ENCODE measurements at places on chromosomes 1 and 21.

GRCh38 chr1:6447818-6448748 is 17.9 kb downstream of the TNFRSF25 start:
- DNase-seq = peak; percentile 3

DNA sequence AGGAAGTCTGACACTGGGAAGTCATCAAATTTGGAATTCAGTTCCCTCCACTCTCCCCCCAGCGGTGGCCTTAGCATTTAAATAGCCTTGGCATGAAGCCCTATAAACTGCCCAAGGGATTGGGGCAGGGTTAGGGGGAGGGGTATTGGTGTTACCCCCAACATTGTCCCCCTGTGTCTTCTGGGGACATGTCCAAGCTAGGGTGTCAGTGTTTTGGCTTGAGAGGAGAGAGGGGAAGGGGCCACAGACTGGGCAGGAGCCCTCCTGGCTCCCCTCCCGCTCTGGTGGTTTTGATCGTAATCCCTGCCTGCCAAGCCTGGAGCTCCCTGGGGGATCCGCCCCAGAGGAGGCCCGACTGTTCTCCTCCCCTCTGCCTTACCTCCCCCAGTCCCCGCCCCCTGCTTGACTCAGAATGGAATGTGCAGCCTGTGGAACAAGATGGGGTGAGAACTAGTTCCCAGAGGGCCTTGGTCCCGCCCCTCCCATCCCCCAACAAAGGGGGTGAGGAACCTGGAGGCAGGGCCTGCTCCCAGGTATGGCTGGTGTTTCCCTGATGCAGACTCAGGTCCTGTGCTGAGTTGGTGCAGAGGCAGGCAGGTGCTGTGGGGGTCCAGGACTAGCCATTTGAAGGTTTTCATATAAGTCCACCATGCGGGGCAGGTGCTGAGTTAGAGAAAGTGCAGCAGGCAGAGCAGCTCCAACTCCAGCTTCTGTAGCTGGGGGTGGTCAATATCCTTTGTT is 7.4 kb downstream of the SOX13 start:
- no peak for DNase-seq

- DNase-seq = no peak
These were observed 13.7 kb upstream of the RHEX start for GRCh38 chr1:206039046-206039973.

DNA sequence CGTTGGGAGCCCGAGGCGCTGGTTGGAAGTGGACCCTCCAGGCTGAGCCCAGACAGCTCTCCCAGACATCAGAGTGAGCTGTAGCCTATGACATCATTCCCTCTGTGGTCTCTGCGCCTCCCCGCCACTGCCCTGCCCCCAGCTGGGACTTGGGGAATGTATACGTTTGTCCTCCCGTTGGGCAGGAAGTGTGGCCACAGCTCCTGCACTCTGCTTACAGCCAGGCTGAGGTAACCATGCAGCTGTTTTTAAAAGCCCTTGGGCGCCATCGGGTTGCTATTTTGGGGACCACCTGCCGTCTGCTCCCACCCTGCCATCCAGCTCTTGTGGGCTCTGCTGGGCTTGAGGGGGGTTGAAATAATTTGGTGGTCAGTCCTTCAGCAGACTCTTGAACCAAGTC is 7.8 kb downstream of the VASH2 start:
- DNase-seq = no peak

GRCh38 chr1:227841096-227841495 is 25.6 kb downstream of the PRSS38 start:
- DNase-seq = no peak

DNA sequence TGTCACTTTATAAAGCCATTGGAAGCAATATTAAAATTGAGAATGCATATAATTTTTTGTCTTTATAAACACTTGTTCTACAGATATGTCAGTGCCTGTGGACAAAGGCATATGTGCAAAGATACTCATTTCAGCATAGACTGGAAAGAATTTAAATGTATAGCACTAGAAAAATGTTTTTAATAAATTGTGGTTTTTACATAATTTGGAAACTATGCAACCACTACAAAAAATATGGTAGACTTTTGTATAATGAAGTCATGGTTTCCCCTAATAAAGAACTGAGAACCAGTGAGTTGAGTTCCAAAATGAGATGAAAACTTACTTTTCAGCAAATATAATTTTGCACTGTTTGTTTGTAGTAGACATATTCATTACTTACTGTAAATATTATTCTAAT is 48.5 kb downstream of the BRINP3 start:
- DNase-seq = no peak

GRCh38 chr1:177857285-177857684 is 112.6 kb downstream of the SEC16B start:
- no peak for DNase-seq

DNA sequence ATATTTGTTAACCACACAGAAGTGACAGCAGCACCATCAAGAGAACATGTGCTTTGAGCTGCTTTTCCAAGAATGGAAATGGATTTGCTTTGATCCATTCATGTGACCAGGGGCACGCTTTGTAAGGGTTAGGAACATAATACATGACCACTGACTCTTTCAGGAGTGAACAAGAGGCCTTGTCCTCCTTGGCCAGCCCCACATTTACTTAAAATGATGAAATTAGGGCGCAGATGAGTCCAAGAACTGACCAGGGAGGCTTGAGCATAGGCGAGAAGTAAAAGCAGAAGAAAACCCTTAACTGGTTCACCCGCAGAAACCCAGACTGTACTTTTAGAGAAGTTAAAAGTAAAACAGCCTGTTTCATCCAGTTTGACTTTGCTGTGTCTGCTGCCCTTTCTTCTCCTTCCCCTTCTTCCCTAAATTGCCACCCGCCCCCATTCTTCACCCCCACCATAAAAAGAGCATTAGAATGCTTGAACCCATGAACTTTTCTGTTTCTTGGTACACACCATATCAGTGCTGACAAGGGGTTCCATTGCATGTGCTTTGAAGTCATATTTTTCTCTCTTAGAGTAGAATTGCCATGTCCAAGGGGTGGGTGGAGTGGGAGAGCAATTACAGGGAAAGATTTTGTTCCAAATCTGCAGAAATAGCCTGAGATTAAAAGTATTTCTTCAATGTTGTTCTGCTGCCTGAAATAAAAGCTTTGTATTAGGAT is 2.6 kb upstream of the GLUL start:
- DNase-seq = peak; percentile 50

DNA sequence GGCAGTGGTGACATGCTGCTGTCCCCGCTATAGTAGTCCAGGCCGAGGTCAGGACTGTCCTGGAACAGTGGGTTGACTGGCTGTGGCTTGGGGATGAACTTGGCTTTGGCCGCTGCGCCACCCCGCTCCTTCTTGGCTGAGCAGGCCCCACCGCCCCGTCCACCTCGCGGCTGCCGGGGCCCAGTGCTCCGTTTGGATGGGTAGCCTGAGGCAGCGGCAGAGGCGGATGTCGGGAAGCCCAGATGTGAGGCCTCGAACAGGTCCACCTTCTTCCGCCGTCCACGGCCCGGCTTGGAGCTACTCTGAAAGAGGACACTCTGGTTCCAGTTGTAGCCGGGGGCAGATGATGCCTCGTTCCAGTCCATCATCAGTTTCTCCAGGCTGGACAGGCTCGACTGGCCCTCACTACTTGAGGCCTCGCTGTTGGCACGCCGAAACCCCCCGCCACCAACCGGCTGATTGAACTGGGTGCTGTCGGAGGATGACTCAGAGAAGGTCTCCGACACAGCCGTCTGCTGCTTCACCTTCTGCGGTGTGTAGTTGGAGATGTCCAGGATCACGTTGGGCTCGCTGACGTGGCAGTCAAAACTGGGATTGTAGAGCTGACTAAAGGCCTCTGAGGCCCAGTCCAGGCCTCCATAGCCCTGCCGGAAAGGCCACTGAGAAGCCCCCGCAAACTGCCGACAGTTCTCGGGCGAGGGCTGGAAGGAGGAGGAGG is 55.6 kb downstream of the AHDC1 start:
- no peak for DNase-seq

- no peak for DNase-seq
These were observed 154.1 kb downstream of the TRABD2B start for GRCh38 chr1:47843059-47843458.

DNA sequence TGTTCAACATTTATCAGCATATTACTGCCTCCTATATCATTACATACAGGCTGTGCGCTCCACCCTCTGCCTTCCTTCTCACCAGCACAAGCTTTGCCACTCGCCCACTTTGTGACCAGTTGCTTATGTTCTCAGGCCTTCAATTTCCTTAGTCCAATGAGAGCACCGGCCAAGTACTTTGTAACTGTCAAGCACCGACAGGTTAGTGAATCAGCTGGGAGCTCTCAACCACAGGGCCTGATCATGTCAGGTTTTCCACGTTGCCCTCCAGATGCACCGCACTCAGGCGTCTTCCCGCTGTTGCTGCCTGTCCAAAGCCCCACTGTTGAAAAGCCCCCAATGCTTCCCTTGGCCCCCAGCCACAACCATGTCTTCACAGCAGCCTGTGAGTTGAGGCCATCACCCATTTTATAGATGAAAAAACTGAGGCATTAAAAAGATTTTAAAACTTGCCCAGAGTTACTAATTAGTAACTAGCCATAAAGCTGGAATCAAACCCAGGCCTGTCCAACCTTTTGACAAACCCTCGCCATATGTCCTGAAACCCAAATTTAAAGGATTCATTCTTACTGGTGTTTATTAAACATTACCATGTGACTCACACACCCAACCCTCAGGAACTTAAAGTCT is 3.4 kb upstream of the KCNN3 start:
- no peak for DNase-seq

DNA sequence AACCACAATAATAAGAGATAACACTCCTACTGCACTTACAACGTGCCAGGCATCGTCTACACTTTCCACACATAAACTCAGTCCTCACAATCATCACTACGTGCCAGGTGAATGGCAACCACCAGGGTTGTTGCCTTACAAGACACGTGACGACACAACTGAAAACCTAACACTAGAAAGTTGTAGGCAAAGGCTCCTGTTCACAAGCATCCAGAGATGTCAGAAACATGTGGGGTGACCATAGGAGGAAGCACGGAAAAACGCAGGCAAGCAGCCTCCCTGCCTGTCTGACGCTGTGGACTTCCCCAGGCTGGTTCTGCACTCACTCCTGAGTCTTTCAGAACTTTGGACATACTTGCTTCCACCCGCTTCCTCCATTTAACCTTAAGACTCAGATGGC is 7.0 kb downstream of the CAPZB start:
- no peak for DNase-seq

- DNase-seq = no peak
These were observed 1.5 kb downstream of the FPGT start for GRCh38 chr1:74199504-74199903.

- DNase-seq = no peak
These were observed 107.5 kb downstream of the SPAG17 start for GRCh38 chr1:118077331-118078045.

- DNase-seq = no peak
These were observed 2.7 kb downstream of the RAB29 start for GRCh38 chr1:205772607-205773032.

- no peak for DNase-seq
These were observed 72.3 kb upstream of the CAPZB start for GRCh38 chr1:19557609-19558051.

- no peak for DNase-seq
These were observed 166.3 kb downstream of the BARHL2 start for GRCh38 chr1:90550626-90551406.

DNA sequence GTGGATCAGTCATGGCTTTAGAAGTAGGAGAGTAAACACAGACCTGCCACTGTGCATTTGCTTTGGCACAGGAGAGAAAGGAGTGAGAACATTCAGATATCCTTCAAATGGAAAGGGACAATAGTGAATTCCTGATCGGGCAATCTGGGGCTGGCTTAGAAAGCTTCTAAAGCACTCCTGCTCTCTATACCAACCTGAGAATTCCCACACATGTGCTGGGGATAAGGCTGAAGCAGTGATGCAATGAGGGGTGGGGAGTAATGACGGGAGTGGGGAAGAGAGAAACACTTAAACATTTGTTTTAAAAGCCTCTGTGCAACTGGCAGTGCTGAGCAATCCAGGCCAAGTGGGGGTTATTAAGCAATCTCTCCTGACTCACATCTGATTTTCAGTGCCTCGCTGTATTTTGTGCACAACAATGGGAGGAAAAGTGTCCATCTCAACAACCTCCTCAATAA is 108.8 kb downstream of the KIAA0319L start:
- no peak for DNase-seq

DNA sequence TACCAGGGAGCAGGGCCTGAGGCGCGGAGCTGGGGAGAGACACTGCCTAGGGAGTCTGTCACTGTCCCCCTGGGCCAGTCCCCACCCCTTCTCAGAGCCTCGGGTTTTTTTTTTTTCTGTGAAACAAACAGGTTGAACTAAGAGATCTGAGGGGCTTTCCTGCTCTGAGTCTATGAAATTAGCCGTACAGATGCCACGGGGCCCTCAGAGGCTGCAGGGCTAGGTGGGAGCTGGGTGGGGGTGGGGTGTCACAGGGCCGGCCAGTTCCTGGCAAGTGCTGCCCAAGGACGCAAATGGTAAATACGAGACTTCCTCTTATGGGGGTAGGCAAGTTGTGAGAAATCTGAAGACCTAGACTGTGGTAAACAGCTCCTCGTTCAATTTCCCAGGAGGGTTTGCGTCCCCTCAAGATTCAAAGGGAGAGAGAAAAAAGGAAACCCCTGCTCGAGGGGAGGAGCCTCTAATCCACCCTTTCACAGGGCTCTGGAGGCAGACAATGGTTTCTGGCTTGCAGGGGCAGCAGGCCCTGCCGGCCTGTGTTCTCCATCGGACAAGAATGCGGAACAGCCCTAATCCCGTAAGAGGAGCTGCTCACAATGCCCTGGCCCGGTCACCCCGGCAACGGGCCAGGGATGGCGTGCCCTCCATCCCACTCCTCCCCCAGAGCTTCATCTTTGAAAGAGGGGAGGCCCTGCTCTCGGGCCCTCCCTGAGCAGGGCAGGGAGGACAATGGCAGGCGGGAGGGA is 7.8 kb downstream of the NUAK2 start:
- DNase-seq = peak; percentile 67

GRCh38 chr1:155128755-155129473 is 1.2 kb downstream of the EFNA1 start:
- DNase-seq = peak; percentile 76

GRCh38 chr1:110412576-110412975 is 5.1 kb upstream of the LAMTOR5 start:
- peak; percentile 64 for DNase-seq

DNA sequence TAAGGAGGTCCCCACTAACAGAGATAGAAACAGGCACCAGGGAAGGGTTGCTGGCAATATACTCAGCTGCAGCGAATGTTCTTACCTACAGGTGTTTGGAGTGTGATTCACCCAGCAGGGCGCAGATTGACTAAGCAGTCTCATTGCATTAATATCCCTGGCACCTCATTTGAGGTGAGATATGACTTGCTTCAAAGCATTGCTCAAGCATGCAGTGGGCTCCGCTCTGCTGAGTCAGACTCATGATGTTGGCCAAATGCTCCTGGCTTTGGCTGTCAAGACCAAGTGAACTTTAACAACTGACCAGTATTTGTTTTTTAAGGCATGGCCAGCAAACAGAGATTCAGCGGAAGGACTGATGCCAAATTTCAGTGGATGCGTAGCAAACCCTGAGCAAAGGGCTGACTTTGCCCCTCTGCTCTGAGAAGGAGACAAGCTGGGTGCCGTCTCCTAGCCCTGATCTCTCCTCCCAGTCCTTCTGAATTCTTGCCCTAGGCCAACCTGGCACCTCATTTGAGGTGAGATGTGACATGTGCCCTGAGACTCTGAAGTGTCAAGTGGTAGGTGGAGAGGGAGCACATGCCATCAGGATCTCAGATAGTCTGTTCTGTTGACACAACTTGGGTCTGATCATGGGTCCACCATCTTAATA is 187.1 kb upstream of the COA6 start:
- DNase-seq = no peak

- DNase-seq = no peak
These were observed 194.0 kb downstream of the C1orf94 start for GRCh38 chr1:34370748-34371147.

Data from globus pallidus (tissue), 1 donor.